ENCODE measurements at places on chromosomes 4 and X. TPM values are rescaled to one million over a fixed set of nuclear protein-coding genes. Genes with fewer than 3 reads are reported as not detected.

OPRPN gene
- not detected for polyA plus RNA-seq

CTAG2 gene
- not detected for polyA plus RNA-seq

TACR3 gene
- not detected for polyA plus RNA-seq

EMD gene
- polyA plus RNA-seq = 25.4 TPM

ADAMTS3 gene
- polyA plus RNA-seq = not detected

TRAM1L1 gene
- not detected for polyA plus RNA-seq

ADD1 gene
- 415 TPM for polyA plus RNA-seq

DNA sequence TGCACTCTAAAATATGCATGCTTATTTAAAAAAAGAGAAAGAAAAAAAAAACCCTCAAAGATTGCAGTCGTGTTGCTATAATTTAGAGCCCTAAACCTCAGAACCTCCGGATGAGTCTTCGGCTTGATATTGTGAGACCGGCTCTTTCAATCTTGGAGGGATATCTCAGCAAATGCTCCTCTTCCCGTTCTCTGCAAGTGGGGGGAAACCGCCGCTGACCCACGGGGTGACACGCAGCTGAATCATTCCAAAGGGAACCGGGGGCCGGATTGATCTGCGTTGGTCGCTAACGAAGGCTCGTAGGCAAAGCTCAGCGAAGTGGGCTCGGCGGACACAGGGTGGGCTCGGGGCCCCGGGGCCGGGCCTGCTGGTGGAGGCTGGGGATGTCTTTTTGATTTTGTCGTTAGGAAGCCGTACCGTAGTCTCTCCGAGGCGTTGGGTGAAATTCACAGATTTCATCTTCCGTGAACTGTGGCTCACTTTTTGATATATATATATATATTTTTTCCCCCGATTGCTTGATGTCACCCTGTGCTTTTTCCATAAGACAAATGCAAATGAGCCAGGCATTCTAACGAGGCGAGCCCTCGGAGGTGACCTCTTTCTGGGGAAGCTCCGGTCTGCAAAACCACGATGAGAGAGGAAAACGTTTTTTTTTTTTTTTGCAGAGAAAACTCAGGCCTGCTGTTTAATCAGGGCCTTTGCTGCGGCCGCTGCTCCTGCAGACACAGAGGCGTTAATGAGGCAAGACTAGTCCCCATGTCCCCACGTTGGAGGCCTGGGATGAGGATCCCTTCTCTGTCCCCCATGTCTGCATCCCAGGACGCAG, 110.7 kb upstream of the PPP2R3B start:
- H3K4me1 ChIP-seq = peaks cover 2% of the 10 kb centered on the region
- no peaks in the 10 kb centered on the region for H3K36me3 ChIP-seq
- H3K27ac ChIP-seq = no peak overlapping the region
- DNase-seq = no peak
- peaks cover 20% of the 10 kb centered on the region for H3K27me3 ChIP-seq

DNA sequence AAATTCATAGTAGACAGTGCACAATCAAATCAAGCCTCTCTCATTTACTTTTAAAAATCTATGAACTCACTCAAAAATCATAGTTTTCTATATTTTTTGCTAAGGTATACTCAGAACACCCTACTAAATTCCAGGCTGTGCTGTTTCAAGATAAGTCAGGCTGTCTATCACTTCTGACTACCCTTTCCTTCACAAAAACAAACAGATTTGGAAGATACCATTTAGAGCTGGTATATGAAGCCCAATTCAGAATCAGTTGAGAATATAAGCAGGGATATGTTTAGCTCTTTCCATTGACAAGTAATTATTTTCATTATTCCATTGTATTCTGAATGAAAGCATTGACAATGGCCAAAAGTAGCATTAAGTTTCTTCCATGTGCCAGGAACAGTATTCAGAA, 53.1 kb downstream of the CXCL1 start:
- no peak overlapping the region for H3K4me3 ChIP-seq
- H3K27me3 ChIP-seq = peaks cover 7% of the 10 kb centered on the region
- H3K27ac ChIP-seq = no peak overlapping the region
- H3K4me1 ChIP-seq = no peaks in the 10 kb centered on the region
- DNase-seq = no peak

GRCh38 chrX:68332201-68332731, 101.0 kb downstream of the OPHN1 start:
- H3K36me3 ChIP-seq = no peaks in the 10 kb centered on the region
- no peaks in the 10 kb centered on the region for H3K4me1 ChIP-seq
- H3K27ac ChIP-seq = no peak overlapping the region
- H3K27me3 ChIP-seq = no peaks in the 10 kb centered on the region
- DNase-seq = no peak

- H3K4me3 ChIP-seq = no peak overlapping the region
- no peaks in the 10 kb centered on the region for H3K4me1 ChIP-seq
- no peak for DNase-seq
- H3K27me3 ChIP-seq = no peaks in the 10 kb centered on the region
- no peak overlapping the region for H3K27ac ChIP-seq
- no peaks in the 10 kb centered on the region for H3K36me3 ChIP-seq
These were observed 603.8 kb downstream of the IQCM start for GRCh38 chr4:149211876-149212275.

GRCh38 chrX:130769835-130770234, 133.2 kb downstream of the ENOX2 start:
- H3K4me3 ChIP-seq = no peak overlapping the region
- no peaks in the 10 kb centered on the region for H3K27me3 ChIP-seq
- H3K4me1 ChIP-seq = no peaks in the 10 kb centered on the region
- H3K27ac ChIP-seq = no peak overlapping the region
- DNase-seq = no peak

GRCh38 chr4:118005883-118006282, 28.4 kb upstream of the NDST3 start:
- no peaks in the 10 kb centered on the region for H3K27me3 ChIP-seq
- no peak overlapping the region for H3K4me3 ChIP-seq
- no peaks in the 10 kb centered on the region for H3K4me1 ChIP-seq

DNA sequence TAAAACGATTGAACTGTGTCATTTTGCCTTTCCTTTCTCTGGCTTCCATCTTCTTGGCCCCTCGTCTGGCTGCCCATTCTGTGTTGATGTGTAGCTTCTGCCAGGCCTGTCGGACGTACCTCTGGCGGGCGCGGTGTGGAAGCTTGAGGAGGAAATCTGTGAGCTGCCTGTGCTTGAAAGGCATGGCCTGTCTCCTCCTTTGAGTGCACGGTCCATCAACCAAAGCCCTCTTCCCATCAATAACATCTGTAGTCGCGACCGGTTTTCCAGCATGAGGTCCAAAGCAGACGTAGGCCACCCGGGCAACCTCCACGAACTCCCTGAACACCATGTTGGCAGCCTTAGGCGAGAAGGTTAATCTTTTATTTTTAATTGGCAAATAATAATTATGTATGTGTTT, 202.7 kb downstream of the CRLF2 start:
- peaks cover 17% of the 10 kb centered on the region for H3K4me1 ChIP-seq
- no peak for DNase-seq
- no peaks in the 10 kb centered on the region for H3K36me3 ChIP-seq
- no peaks in the 10 kb centered on the region for H3K27me3 ChIP-seq
- no peak overlapping the region for H3K4me3 ChIP-seq
- no peak overlapping the region for H3K27ac ChIP-seq

DNA sequence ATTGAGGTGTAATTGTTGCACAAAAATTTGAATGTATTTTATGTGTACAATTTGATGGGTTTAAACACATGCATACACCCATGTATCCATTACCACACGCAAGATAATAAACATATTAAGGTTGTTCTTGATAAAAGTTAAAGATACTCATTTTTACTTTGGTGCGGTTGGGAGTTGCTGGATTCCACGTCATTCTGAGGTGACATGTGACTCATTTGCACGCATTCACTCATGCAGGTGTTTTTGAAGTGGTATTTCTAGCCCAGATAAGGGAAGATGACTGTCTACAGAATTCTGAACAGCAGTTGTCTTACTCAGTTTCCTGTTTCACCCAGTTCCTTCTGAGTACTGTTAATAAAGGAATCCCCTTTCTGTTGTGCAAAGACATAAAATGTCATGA, 142.0 kb downstream of the RTL3 start:
- no peak overlapping the region for H3K4me3 ChIP-seq
- no peaks in the 10 kb centered on the region for H3K27me3 ChIP-seq
- H3K27ac ChIP-seq = no peak overlapping the region
- no peaks in the 10 kb centered on the region for H3K36me3 ChIP-seq
- no peaks in the 10 kb centered on the region for H3K4me1 ChIP-seq
- DNase-seq = no peak

GRCh38 chr4:100189820-100190642, at the start of gene DDIT4L:
Gene DDIT4L (minus strand): TSS chr4:100190468. CDS start chr4:100189983, 485 bp downstream.
- DNase-seq = peak; percentile 10
- peaks cover 19% of the 10 kb centered on the region for H3K4me1 ChIP-seq
- no peak within 1 kb of the TSS for H3K27ac ChIP-seq
- peak within 1 kb of the TSS; percentile 84 for H3K4me3 ChIP-seq
- no peaks in the 10 kb centered on the region for H3K36me3 ChIP-seq
- peaks cover 41% of the 10 kb centered on the region for H3K27me3 ChIP-seq

DNA sequence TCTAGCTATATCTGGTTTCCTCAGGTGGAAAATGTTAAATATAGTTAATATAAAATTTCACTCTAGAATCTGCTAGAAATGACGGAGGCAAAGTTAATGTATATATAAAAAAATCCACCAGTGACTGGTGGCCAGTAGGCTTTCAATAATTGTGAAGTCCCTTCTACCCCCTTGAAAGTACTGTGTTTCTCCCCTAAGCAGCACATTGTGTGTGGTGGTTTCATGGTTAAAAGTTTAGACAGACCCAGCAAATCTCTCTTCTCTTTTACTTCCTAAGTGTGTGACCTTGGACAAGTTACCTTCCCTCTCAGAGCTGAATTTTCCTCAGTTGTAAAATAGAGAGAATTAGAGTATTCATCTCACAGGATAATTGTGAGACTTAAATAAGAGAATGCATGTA, 600 bp upstream of the HEPH start:
- H3K4me3 ChIP-seq = no peak overlapping the region
- no peak for DNase-seq
- H3K36me3 ChIP-seq = no peaks in the 10 kb centered on the region
- H3K27ac ChIP-seq = no peak overlapping the region
- no peaks in the 10 kb centered on the region for H3K4me1 ChIP-seq
- no peaks in the 10 kb centered on the region for H3K27me3 ChIP-seq

GRCh38 chr4:187124331-187124730, 400.7 kb upstream of the FAT1 start:
- no peaks in the 10 kb centered on the region for H3K27me3 ChIP-seq
- no peaks in the 10 kb centered on the region for H3K36me3 ChIP-seq
- no peak for DNase-seq
- no peaks in the 10 kb centered on the region for H3K4me1 ChIP-seq
- H3K27ac ChIP-seq = no peak overlapping the region

- no peaks in the 10 kb centered on the region for H3K36me3 ChIP-seq
- H3K27ac ChIP-seq = no peak overlapping the region
- H3K27me3 ChIP-seq = peaks cover 5% of the 10 kb centered on the region
These were observed 3.8 kb downstream of the IL21 start for GRCh38 chr4:122616915-122617596.

DNA sequence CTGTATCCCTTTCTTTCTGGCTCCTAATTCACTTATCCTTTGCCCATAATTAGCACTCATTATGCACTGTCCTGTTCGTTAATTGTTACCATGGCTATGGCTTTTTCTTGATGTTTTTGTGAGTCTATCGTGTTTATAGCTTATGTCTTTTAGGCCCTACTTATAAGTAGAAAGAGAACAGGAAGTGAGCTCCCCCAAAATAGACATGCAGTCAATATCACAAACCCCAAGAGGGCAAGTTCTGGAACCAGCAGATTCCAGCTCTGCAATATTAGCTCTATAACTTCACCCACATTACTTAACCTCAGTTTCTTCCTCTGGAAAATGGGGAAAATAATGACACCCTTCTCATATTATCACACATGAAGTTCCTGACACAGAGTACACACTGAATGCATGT, 7.4 kb upstream of the HS3ST1 start:
- H3K4me1 ChIP-seq = peaks cover 87% of the 10 kb centered on the region
- H3K36me3 ChIP-seq = no peaks in the 10 kb centered on the region
- no peak for DNase-seq

GRCh38 chrX:73268463-73268862, 53.8 kb upstream of the NAP1L2 start:
- H3K27ac ChIP-seq = no peak overlapping the region
- DNase-seq = no peak
- no peak overlapping the region for H3K4me3 ChIP-seq
- H3K27me3 ChIP-seq = no peaks in the 10 kb centered on the region

DNA sequence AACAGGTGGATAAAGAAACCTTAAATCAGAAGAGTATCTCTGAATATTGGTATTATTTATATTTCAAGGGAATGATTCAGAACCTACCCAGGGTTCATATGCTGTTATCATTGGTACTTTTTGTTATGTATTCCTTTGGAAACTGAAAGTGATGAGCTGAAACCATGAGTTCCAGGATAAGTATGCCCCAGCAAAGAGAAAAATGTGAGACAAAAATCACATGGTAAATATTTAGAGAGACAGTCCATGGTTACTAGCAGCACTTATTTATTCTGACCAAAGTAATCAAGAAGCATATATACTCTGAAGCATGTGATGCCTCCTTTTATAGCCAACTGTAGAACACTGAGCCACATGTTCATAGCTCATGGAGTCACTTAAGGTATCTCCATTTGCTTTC, 277.7 kb downstream of the ARAP2 start:
- no peaks in the 10 kb centered on the region for H3K4me1 ChIP-seq
- no peak overlapping the region for H3K4me3 ChIP-seq
- DNase-seq = no peak
- H3K27me3 ChIP-seq = no peaks in the 10 kb centered on the region
